ENCODE measurements at places on chromosomes 3 and 15.

DNA sequence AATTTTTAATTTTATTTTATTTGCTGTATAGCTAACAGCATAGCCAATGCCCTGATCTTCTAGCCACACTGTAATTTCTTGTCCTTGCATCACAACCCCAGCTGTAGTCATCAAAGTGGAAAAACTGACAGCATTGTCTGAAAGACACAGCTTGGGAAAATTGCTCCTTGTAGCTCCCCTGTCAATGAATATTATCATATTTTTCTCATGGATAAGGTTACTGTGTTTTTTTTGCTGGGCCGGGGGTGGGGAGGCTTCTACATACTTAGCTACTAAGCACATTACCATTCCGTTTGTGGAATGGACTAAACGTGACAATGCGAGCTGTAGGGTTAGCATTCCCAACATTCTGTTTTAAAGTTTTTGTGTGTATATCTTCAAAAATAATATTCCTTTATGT is 381.3 kb downstream of the TIGIT start:
- DNase-seq = no peak

- DNase-seq = no peak
These were observed 55.1 kb downstream of the NGLY1 start for GRCh38 chr3:25728101-25728500.

GRCh38 chr15:74384881-74385643 is 17.6 kb upstream of the CYP11A1 start:
- peak; percentile 97 for DNase-seq

DNA sequence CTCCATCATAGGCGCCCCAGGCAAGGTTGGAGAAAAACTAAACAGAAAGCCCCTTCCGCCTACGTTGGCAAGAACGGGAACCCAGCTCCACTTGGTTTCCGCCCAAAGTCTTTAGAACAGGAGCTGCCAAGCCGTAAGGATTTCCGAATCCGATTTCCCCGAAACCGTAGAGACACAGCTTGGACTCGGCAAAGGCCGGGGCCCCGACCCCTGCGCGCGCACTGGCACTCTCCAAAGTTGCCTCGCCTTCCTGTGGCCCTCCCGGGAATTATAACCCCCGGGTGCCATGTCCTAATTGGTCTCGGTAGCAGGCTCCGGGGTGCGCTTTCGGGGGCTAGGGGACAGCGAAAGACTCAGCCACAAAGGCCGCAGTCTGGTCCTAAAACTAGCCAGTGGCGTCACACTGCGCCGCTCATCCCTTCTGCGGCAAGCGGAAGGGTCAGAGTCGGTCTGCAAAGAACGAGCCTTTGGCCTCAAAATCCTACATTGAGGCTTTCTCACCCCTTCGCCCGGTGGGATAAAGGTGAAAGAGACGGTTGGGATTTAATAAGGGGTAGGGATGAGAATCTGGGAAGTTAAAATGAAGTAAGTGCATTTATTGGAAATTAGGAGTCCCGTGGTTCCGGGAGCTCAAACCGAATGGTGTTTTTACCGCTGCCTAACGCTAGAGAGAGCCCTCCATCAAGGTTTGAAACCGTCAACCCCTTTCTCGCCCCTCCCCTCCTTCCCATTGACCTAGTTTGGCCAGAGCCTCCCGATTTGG is 6.8 kb downstream of the BCL6 start:
- peak; percentile 91 for DNase-seq

GRCh38 chr3:113719294-113719693 is 22.9 kb upstream of the USF3 start:
- no peak for DNase-seq

DNA sequence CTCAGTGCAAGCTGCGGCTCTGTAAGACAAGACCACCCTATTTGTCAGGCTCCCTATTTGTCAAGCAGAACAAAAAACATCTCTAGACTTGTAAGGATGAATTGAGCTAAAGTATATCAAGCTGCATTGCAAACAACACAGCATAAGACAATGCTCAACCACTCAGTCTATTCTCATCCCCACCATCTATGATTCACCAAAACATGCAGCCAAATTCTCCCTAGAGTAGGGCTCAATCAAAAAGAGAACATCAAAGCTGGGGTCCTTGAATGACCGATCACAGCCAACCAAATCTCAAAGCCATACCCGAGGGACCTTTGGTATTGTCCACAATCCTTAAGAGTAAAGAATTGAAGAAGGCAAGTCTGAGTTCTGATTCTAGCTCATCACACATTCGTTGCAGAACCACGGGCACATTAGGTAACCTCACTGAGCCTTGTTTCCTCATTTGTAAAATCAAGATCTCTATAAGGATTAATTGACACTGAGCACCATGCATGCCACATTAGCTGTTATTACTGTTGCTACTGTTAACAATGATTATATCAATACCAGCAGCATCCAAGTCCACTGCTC is 31.2 kb downstream of the RFTN1 start:
- DNase-seq = no peak

DNA sequence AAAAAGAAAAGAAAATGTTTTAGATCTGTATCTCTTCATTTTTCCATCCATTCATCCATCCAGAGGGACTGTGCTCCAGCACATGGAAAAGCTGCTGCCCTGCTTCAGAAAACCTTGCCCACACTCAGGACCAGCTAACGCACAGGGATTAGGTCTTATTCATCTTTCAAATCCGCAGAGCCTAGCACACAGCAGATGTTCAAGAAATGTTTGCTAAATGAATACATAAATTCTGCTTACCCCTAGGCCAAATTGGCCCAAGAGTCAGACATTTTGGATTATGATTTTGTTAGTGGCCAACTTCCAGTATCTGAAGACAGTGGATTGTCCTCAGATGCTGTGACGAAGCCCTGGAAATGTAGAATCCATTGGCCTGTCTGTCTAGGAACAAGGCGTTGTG is 71.4 kb downstream of the GHSR start:
- no peak for DNase-seq

GRCh38 chr15:87121336-87121735 is 1041.7 kb downstream of the AGBL1 start:
- no peak for DNase-seq

DNA sequence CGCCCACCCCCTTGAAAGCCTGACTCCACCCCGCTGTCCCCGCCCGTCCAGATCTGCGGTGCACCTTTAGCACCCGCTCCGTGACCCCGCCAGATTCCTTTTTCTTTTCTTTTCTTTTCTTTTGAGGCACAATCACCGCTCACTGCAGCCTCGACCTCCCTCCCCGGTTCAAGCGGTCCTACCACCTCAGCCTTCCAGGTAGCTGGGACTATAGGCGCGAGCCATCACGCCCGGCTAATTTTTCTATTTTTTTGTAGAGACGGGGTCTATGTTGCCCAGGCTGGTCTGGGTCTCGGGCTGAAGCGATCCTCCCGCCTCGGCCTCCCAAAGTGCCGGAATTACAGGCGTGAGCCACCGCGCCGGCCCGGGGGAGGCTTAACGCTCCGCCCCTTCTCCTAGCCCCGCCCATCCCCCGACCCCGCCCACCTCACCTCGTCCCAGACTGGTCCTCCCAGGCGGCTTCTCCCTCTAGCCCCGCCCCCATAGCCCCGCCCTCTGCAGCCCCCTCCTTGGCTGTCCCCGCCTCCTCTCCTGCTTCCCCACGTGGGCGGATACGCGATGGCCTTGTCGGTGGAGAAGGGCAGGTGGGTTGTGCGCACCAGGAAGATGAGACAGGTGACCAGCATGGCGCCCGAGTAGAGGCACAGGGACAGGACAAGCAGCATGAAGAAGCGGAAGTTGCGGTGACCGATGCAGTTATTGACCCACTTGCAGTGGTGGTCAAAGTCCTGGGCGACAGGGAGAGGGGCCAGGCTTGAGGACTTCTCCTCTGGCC is 3.2 kb downstream of the ZDHHC19 start:
- no peak for DNase-seq

- DNase-seq = no peak
These were observed 138.7 kb downstream of the FOXP1 start for GRCh38 chr3:71444861-71445259.

GRCh38 chr3:10274601-10275000 is 18.1 kb downstream of the GHRL start:
- DNase-seq = no peak

- DNase-seq = no peak
These were observed 507.3 kb upstream of the CBLB start for GRCh38 chr3:106376016-106376570.

DNA sequence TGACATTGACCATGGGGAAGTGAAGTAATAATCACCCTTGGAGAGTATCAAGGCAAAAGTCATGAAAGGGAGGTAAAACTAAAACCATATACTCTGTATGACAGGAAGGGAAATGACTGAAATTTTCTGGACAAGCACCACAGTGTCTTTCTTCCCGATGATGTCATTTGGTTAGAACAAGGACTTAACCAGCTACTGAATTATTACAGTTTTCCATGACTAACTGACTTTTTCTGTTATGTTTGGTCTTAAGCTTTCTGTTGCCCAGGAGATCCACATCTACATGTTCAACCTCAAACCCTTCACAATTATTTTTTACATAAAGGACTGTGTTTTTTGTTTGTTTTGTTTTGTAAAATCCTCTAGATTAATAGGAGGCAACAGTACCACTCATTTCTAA is 191.9 kb upstream of the IL12A start:
- peak; percentile 93 for DNase-seq

DNA sequence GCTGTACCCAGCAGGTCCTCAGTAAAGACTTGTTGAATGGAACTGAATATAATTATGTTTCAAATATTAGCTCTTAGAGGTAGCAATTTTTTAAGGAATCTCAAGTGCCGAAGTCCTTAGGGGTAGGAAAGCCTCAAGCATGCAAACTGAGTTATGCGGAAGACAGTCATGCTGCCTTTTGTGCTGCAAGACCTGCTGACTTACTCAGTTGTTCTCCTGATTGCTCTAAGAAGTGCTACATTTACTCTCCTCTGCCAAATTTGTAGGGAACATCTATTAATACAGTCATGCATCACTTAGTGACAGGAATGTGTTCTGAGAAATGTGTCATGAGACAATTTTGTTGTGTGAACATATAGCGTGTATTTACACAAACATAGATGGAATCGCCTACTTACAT is 325.6 kb upstream of the AZI2 start:
- no peak for DNase-seq

GRCh38 chr15:36844534-36844998 is 255.8 kb downstream of the MEIS2 start:
- no peak for DNase-seq

DNA sequence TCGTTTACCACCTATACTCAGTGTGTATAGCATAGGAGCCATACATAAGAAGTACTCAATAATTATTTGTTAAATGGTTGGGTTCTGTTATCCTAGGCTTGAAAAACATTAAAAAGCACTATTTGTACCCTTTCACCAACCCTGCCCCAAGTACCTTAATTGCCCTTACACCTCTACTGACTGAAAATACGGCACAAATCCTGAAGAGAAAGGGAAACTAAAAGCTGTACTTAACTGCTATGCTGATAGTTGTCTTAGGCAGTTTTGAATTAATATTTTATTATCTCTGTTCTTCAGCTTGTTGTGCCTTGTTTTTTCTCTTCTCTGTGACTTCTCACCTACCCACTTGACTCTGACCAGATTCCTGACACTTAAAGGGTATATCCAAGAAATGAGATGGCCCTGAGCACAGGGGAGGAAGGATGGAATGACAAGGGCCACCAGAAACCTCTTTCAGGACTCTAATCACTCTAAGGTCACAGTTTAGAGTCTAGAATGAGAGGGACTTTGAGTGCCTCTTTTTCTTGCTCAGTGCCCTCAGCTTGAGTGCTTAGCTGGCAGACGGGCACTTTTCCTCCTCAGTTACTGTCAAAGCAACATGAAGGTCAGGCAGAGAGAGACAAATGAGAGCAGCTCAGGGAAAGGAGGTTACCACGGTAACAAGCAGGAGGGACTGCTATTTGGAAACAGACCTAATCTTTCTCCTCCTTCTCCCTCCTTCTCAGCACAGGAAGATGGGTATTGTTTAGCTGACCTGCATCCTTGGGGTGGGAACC is 136.5 kb downstream of the ZNF609 start:
- peak; percentile 31 for DNase-seq

- DNase-seq = no peak
These were observed 139.4 kb downstream of the STAC start for GRCh38 chr3:36519682-36520081.

DNA sequence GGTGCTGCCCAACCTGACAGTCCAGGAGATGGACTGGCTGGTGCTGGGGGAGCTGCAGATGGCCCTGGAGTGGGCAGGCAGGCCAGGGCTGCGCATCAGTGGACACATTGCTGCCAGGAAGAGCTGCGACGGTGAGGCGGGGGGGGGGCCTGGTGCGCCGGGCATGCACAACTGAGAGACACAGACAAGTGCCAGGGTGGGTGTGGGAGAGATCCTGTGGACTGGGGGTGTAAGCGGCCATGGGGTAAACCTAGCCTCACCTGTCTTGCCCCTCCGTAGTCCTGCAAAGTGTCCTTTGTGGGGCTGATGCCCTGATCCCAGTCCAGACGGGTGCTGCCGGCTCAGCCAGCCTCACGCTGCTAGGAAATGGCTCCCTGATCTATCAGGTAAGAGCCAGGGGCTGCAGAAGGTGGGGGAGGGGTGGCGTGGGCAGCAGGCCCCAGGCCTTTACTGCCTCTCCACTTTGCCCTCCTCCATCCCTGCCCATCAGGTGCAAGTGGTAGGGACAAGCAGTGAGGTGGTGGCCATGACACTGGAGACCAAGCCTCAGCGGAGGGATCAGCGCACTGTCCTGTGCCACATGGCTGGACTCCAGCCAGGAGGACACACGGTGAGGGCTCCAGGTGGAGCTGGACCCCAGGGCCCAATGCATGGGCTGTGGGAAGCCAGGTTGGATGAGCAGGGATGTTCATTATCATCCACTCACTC is 3.3 kb downstream of the CHRD start:
- DNase-seq = no peak

DNA sequence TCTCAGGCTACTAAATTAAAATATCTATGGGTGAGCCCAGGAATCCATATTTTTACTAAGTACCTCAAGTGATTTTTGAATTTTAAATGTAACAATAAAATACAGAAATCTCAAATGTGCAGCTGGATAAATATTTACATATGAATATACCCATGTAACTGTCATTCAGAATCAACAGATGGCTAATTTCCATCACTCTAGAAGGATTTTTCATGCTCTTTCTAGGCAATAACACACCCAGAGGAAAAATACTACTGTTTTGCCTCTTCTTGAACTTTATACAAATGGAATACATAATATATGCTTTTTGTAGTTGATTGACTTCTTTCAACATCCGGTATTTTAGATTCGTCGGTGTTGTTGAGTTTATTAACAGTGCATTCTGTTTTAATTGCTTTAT is 601.3 kb upstream of the NECTIN3 start:
- DNase-seq = no peak

DNA sequence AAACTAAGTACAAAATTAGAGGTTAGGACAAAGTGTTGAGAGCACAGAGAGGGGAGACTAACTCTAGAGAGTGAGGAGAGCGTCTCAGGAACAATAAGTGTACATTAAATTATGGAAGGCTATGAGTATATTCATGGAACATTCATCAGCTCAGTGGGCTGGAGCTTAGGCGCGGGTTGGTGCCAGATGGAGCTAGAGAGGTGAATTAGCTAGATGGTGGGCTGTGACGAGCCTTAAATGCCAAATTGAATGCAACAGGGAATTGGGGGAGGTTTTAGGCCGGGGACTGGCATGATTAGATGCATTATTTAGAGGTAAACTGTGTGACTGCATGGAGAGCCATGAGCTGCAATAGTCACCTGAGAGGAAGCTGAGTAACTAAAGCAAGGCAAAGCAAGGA is 97.1 kb downstream of the TMEM108 start:
- DNase-seq = no peak
